SW 1271 (cell line): ENCODE measurements at places on chromosomes 4 and X.

DNA sequence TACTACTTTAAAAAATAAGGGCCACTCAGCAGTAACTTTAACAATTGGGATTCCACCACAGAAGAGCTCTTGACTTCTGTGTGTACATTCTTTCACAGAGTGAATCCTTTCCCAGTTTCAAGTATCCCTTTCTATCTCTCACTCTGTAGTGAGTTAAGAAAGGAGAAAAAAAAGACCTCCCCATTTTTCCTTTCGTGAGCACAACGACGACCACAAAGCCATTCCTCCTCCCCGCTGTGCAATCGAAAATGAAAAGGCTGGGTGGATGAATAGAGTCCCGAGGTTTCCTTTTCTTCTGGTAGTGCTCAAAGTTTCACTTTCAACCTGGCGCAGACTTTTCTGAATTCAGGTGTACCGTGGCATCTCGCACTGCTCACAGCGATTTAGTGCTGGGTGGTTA lies 58.0 kb downstream of the TAB3 start:
- no peak for DNase-seq

DNA sequence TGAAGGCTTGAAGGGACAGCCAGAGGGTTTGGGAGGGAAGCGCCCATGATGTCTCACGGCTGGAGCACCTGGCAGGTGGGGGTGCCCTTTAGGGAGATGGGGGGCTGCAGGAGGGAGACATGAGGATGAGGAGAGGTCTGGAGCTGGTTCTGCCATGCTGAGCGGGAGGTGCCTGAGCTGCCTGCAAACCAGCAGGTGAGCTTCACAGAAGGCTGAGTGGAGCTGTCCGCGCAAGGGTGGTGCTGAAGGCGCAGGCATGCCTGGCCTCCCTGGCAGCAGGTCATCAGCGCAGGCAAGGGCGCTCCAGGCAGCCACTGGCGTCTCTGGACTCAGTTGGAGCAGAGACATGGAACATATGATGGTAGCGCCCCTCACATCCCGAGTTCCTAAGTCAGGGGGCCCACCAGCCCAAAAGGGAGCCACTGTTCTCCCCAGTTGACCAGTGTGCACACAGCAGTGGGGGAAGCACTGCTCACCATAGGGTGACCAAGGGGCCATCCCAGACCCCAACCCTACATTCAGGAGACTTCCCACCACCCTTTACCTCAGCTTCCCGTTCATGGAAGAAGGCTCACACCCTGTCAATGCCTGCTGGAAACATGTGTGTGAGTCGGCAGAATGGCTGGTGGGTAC lies 25.8 kb downstream of the ADRA2C start:
- no peak for DNase-seq

DNA sequence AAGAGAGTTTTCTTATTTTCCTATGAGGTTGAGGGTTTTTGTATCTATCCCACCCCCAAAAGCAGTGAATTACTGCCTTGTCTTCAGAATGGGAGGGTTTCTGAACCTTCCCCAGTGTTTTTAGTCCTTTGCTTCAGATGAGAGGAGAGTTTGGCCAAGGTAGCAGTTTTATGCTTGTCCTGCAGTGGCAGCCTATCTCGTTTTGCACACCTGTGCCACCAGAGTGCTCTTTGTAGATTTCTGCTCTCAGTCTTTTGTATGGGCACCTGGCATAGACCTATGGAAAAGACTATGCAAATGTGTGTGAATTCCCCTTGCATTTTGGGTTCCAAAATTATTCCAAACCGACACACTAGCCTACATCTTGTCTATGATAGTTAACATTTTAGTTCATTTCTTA lies 5.8 kb downstream of the TBC1D19 start:
- DNase-seq: no peak

DNA sequence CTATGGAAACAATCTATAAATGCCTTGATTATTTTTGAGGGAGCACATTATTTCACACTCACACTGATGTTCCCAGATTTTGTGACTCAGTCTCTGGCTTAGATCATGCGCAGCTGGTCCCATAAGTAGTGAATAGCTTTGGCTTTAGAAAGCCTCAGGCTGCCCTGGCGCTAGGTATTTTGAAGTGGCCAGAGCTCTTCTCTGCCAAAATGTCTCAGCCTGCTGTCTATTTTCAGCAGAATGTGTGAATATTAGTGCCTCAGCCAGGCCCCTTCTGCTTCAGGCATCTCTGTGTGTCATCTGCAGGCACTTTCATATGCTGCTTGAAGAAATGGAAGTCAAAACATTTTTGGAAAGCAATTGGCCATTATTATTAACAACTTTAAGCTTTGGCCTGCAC lies 931.0 kb upstream of the INTU start:
- DNase-seq: no peak

- no peak for DNase-seq
These were observed 426.9 kb upstream of the EPHA5 start for GRCh38 chr4:66097218-66097617.

GRCh38 chr4:41455206-41455605 lies 82.8 kb upstream of the LIMCH1 start:
- DNase-seq: no peak

DNA sequence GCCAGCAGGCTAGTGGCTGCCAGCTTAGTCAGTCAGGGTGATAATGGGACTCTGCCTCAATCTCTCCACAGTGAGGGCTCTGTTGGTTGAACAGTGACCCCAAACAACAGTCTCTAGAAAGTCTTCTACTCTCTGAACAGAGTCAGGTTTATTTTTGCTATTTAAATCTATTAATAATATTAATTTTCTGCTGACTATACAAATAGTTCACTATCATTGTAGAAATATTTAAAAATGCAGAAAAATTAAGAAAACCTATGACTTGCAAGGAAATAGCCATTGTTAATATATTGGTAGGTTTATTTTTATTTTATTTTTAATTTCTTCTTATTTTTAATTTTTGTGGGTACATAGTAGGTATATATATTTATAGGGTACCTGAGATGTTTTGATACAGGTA lies 67.9 kb upstream of the AADAT start:
- DNase-seq: no peak
